ENCODE measurements at places on chromosomes 11 and 22.

DNA sequence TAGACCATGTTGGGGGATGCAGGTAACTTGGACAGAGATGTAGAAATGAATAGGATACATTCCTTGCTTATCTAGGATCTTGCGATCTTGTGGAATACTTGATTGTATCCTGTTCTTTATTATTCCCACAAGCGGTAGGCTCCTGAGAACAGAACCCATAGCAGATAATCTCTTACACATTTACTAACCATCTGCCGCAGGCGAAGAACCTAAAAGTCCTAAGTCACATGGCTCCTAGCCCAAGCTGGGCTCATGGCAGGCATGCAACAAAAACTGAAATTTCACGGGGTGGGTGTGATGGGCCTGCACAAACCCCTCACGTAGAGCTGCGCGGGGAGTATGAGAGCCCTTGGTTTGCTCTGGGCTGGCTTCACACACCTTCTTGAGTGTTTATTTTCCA, 177.4 kb upstream of the NECTIN1 start:
- DNase-seq: no peak

DNA sequence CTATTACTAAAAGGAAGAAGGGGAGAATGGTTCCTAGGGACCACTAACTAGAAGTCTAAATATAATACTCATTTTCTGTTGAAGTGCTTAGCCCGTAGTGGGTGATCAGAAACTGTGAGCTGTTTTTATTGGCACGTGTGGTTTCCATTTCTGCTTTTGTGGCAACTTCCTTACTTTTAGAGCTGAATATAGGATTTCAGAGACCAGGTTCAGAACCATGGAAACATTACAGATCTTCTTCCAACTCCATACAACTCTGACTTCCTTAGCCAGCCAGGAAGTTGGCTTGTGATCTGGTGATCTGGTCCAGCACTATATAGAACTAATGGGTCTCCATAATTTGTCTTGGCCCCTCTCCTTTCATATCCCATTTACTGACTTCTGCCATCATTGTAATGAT, 2.6 kb upstream of the ME3 start:
- no peak for DNase-seq

DNA sequence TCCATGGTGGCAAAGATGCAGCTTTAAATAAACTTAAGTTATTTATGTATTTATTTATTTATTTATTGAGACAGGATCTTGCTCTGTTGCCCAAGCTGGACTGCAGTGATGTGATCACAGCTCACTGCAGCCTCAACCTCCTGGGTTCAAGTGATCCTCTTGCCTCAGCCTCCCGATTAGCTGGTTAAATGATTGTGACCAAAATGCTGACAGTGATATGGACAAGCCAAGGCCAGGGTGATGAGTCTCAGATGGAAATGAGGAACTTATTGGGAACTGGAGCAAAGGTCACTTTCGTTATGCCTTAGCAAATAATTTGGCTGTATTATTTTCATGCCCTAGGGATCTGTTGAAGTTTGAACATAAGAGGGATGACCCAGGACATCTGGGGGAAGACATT, 9.3 kb upstream of the LRP5 start:
- DNase-seq: no peak

- no peak for DNase-seq
Measured at GRCh38 chr11:78365381-78365792, 52.2 kb downstream of the GAB2 start.

DNA sequence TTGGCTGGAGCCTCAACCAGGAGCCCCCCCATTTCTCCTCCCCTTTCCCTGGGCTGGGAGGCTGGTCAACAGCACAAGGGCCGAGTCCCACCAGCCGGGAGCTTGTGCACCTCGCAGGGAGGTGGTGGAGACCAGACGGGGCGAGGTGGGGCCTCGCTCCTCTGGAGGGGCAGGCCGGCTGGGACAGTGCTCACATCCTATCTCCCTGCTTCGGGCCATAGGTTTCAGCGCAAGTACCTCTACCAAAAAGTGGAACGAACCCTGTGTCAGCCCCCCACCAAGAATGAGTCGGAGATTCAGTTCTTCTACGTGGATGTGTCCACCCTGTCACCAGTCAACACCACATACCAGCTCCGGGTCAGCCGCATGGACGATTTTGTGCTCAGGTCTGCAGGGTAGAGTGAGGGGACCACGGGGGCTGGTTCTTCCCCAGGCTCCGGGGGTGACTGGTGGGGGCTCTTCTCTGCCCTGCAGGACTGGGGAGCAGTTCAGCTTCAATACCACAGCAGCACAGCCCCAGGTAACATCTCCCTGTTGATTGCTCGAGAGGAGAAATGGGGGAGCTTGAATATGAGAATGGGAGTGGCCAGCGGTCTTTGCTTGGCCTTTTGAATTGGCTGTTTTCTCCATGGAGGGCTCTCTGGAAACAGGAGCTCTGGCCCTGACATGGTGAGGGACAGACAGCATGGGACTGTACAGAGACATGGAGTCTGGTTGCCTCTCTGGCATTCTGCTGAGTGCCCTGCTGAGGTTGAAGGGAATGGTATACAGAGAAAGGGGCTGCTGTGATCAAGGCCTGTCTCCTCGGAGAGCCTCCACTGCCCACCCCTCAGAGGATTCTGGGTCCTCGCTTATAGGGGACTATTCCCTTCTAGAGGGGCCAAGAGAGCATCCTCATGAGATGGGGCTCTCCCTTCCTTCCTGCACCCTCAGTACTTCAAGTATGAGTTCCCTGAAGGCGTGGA, 3.3 kb downstream of the SIDT2 start:
- DNase-seq: no peak

GRCh38 chr11:24755260-24755839, 258.5 kb downstream of the LUZP2 start:
- no peak for DNase-seq

GRCh38 chr11:12377824-12378593, 638 bp downstream of the PARVA start:
- no peak for DNase-seq

- DNase-seq: no peak
Measured at GRCh38 chr11:5938603-5938965, 3.5 kb upstream of the OR56A3 start.

- DNase-seq: no peak
Measured at GRCh38 chr11:11043721-11044120, 185.9 kb upstream of the ZBED5 start.

DNA sequence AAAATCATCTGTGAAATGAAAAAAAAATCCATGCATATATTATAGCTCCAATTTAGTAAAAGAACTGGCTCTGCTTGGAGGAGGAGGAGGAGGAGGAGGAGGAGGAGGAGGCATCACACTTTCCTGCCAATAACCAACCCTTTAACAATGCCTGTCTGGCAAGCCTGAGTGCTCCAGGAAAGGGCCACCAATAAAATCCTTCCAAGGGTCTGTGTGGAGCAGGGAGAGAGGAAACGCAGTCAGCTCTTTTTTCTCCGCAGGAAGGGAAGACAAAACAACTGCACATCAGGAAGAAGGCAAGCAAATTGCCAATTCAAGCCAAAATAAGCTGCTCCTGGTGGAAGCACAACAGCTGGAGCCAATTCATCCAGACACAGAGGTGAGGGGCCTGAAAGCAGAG, 139.0 kb downstream of the KCNC1 start:
- no peak for DNase-seq
